ENCODE measurements at places on chromosomes 6 and 20. TPM values are rescaled to one million over a fixed set of nuclear protein-coding genes. Genes with fewer than 3 reads are reported as not detected.

The PAK5 gene
- total RNA-seq: not detected

DNA sequence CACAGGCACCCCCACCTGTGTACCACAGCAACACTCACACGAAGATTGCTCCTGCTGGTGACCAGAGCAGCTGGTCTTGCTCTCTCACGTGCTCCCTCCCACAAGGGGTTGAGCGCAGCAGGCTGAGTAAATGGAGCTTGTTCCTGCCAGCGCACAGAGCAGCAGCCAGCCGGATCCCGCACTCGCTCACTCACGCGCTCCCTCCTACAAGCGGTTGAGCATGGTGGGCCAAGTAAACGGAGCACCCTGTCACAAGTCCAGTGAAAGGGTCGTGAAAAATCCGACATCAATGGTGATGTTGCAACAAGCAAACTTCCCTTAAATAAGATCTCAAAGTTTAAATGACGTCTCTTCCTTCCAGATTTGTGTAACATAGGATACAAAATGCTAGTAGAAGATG lies 313.7 kb downstream of the FOXC1 start:
- H3K4me1 ChIP-seq: no peaks in the 10 kb centered on the region
- H3K27me3 ChIP-seq: no peaks in the 10 kb centered on the region
- H3K27ac ChIP-seq: no peak overlapping the region
- H3K4me3 ChIP-seq: no peak overlapping the region
- DNase-seq: no peak
- no peaks in the 10 kb centered on the region for H3K36me3 ChIP-seq

- DNase-seq: no peak
- H3K27ac ChIP-seq: no peak overlapping the region
- no peaks in the 10 kb centered on the region for H3K4me1 ChIP-seq
- H3K27me3 ChIP-seq: no peaks in the 10 kb centered on the region
- no peaks in the 10 kb centered on the region for H3K36me3 ChIP-seq
These were observed 687.4 kb downstream of the EPM2A start for GRCh38 chr6:145047891-145048290.

The MAP7 gene
- 40.0 TPM for total RNA-seq

DNA sequence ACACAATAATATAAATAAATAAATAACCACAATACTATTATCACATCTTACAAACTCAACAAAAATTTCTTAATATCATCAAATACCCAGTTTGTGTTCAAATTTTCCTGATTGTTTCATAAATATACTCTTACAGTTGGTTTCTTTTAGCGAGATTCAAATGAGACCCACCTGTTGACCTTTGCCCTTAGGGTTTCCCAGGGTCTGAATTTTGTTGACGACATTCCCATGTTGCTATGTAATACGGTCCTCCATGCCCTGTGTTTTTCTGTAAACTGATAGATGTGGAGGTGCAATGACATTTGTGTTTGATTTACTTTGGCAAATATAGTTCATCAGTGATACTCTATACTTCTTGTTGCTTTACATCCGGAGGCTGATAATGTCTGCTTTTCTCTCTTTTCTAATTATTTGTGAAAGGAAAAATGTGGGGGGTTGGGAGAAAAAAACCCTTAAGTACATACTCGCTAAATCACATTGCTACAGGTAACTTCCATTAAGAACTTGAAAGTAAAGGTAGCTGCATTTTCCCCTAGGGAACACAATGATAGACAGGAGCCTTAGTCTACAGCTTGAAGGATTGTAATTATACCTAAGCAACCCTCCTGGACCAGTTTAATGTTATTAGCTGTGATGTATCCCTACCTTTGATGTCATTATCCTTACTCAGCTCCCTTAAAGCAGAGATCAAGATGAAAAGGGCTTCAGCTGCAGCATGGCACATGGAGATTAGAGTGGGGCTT lies 6.6 kb downstream of the MOG start:
- no peaks in the 10 kb centered on the region for H3K27me3 ChIP-seq
- DNase-seq: no peak
- H3K27ac ChIP-seq: no peak overlapping the region
- H3K36me3 ChIP-seq: no peaks in the 10 kb centered on the region
- H3K4me3 ChIP-seq: no peak overlapping the region

DNA sequence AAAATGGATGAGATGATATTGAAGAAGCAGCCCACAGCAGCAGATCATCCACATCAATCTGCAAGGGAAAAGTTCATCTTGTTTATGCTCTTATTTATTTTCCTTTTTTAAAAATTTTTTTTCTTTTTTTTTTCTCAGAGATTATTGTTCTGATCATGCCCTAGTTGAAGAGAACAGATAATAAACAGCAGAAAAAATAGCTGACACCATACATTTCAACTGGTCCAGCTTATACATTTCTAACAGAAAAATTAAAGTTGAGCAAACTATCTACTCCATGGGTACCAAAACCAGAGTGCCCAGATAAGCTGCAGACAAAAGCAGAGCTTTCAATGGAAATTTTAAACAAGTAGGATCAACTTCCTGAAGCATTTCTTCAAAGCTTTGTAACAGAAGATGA lies 9.3 kb downstream of the KIAA0319 start:
- no peak overlapping the region for H3K4me3 ChIP-seq
- H3K4me1 ChIP-seq: no peaks in the 10 kb centered on the region
- DNase-seq: no peak
- no peaks in the 10 kb centered on the region for H3K27me3 ChIP-seq
- no peaks in the 10 kb centered on the region for H3K36me3 ChIP-seq
- no peak overlapping the region for H3K27ac ChIP-seq

All from thyroid gland (tissue), 4 donors.